H4 (cell line): ENCODE measurements at places on chromosomes 11 and 22. TPM values are rescaled to one million over a fixed set of nuclear protein-coding genes. Genes with fewer than 3 reads are reported as not detected.

The ACRV1 gene
- total RNA-seq: not detected in 2 replicates

The OR51B4 gene
- 1.1 and 6.9 TPM in 2 replicates for total RNA-seq

The PHRF1 gene
- total RNA-seq: 14.5 and 15.3 TPM in 2 replicates

The LARGE2 gene
- not detected in 2 replicates for total RNA-seq

The OR10AG1 gene
- total RNA-seq: not detected in 2 replicates

The OR4X2 gene
- not detected in 2 replicates for total RNA-seq

The IGSF9B gene
- total RNA-seq: 0.31 and 1.7 TPM in 2 replicates

The BAIAP2L2 gene
- total RNA-seq: not detected in 2 replicates

The RASD2 gene
- 0.08 and 0.43 TPM in 2 replicates for total RNA-seq

The ANGPTL5 gene
- not detected in 2 replicates for total RNA-seq

The OR52N4 gene
- not detected in 2 replicates for total RNA-seq

The GALNT18 gene
- total RNA-seq: 5.0 and 6.8 TPM in 2 replicates

The ART5 gene
- total RNA-seq: 0.33 TPM in 1 of 2 replicates, not detected in the other

The PANX1 gene
- total RNA-seq: 40.9 and 41.5 TPM in 2 replicates

The CYP2D6 gene
- not detected in 2 replicates for total RNA-seq

The GSTT2 gene
- total RNA-seq: 1.7 TPM in 1 of 2 replicates, not detected in the other

The PYGM gene
- total RNA-seq: 0.25 TPM in 1 of 2 replicates, not detected in the other

The KCNE3 gene
- total RNA-seq: 0.08 TPM in 1 of 2 replicates, not detected in the other

The RFPL1 gene
- total RNA-seq: 0.08 TPM in 1 of 2 replicates, not detected in the other

The FAM180B gene
- total RNA-seq: not detected in 2 replicates

The GLYATL1 gene
- 0.56 and 1.5 TPM in 2 replicates for total RNA-seq

The ARVCF gene
- 0.58 and 1.8 TPM in 2 replicates for total RNA-seq

The KRTAP5-1 gene
- not detected in 2 replicates for total RNA-seq

The HTR3A gene
- not detected in 2 replicates for total RNA-seq

The DNAJB7 gene
- not detected in 2 replicates for total RNA-seq

The MMP27 gene
- not detected in 2 replicates for total RNA-seq

The SLC22A9 gene
- not detected in 2 replicates for total RNA-seq

The ARCN1 gene
- 126 and 172 TPM in 2 replicates for total RNA-seq

The DDIAS gene
- 12.2 and 18.7 TPM in 2 replicates for total RNA-seq

The F2 gene
- 0.23 TPM in 1 of 2 replicates, not detected in the other for total RNA-seq

The CASP1 gene
- total RNA-seq: 14.2 and 28.6 TPM in 2 replicates

The TECTA gene
- 0.04 and 0.06 TPM in 2 replicates for total RNA-seq
